ENCODE measurements at places on chromosomes 1 and 21.

DNA sequence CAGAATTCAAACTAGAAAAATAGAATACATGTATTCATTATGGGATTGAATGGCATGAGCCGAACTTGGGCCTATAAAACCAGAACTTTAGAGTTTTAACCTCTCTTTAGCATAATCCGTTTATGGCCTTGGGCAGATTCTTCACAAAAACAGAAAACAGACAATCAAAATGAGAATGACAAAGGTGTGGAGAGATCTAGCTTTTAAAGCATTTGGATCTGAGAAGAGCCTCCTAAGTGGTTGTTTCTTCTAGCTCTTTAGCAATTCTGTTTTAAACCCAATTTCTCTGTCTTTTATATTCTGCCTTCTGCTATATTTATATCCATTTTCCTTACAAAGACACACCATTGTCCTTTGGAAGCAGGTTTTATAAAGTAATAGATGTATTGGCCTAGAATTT lies 160.2 kb downstream of the RPS6KC1 start:
- DNase-seq = no peak

DNA sequence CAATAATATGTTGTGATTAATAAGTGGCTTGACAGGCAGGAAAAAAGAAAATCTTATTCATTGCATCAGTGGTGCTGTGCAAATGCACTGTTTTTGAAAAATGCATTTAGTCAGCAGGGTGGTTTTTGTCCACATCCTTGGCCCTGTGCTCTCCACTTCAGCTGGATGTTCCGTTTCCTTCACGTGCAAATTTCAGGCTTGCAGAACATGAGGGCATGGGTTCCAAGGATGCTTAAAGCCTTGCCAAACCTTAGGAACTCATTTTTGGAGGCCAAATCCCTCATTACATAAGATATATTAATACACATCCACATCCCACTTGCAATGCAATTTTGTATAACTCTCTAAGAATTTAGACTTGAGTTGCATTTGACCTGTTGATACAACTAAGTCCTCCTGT lies 410.1 kb downstream of the PRDM2 start:
- DNase-seq = no peak

DNA sequence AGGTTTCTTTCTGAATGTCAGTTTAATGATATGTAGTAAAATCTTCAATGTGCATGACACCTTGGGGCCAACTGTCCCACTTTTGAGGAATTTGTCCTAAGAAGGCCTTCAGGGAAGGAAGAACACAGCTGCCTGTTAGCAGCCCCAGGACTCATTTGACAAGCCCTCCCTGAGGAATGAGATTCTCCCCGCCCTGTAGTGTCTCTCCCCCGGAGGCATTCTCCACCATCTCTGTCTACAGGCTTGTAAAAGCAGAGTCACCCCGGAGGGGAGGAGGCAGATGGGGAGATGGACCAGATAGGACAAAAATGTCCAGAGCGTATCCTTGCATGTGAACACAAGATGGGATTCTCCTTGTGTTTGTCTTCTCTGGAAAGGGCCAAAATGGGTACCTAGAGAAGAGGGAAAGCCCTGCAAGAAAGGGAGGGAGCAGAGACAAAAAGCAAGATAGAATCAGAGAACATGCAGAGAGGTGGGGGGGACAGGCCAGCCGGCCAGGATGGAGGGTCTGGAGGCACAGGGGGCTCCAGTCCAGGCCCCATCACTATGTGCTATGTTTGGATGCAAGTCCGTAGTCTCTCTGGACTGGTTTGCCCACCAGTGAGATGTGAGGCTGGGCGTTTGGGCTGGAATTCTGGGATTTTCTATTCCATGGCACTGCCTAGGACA lies 12.0 kb upstream of the WNT3A start:
- no peak for DNase-seq

DNA sequence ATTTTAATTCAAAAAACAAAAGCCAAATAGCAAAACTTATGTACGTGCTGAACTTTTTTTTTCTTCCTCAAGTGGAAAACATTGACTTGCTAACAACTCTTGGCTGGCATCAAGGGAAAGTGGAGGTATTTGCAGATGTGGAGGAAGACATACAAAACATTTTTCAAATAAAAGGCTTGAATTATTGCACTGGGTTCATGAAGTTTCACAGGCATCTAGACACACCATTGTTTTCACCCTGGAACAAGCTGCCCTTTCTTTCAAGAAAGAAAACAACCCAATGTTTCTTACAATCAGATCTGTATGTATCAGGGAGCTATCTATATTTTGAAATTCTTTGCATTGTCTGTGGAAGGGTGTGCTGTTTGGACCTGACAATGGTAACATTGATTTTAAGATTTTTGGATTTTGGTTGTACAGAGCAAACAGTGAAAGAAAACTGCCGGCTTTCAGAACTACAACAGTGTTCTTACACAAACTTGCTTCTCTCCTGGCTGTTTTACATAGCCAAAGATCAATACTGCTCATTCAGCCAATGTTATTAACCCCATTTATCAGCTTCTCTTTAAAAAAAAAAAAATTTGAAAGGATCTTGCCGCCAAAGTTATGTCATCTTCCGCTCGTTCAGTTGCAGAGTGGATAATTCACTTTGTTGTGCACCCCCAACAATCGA lies 187.7 kb upstream of the FOXD3 start:
- DNase-seq = no peak

DNA sequence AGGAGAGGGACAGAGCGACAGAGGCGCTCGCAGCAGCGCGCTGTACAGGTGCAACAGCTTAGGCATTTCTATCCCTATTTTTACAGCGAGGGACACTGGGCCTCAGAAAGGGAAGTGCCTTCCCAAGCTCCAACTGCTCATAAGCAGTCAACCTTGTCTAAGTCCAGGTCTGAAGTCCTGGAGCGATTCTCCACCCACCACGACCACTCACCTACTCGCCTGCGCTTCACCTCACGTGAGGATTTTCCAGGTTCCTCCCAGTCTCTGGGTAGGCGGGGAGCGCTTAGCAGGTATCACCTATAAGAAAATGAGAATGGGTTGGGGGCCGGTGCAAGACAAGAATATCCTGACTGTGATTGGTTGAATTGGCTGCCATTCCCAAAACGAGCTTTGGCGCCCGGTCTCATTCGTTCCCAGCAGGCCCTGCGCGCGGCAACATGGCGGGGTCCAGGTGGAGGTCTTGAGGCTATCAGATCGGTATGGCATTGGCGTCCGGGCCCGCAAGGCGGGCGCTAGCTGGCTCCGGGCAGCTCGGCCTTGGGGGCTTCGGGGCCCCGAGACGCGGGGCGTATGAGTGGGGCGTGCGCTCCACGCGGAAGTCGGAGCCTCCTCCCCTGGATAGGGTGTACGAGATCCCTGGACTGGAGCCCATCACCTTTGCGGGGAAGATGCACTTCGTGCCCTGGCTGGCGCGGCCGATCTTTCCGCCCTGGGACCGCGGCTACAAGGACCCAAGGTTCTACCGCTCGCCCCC lies at the start of the genes CYB5RL and MRPL37:
CYB5RL (minus strand) TSS at position 266 of the 754 bp plus-strand sequence. CDS start 4,414 bp downstream, outside the sequence.
MRPL37 (plus strand) TSS at position 403 of the 754 bp plus-strand sequence; CDS start at position 480, 77 bp downstream.
- DNase-seq = peak; percentile 97

- DNase-seq = no peak
These were observed 1.8 kb downstream of the NCDN start for GRCh38 chr1:35559317-35559944.

- no peak for DNase-seq
These were observed 20.0 kb downstream of the CRYZ start for GRCh38 chr1:74712881-74713280.

DNA sequence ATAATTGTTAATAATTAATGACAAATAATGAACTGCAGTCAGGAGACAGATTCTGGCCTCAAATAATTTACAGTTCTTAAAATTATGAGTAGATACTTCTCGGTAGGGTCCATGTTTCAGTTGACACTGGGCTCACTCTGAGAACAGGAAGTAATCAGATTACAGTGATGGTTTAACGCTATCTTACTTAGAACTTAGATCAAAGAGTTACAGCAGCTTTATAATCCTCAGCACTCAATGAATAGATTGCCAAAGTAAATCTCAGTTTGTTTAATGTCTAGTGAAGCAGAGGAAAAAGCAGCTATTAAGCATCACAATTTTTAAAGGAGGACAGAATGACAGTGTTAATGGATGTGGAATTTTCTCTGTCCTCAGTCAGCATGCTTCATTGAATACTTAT lies 79.6 kb downstream of the PDE4B start:
- no peak for DNase-seq

- no peak for DNase-seq
These were observed 398 bp downstream of the PTPRU start for GRCh38 chr1:29236712-29237128.

DNA sequence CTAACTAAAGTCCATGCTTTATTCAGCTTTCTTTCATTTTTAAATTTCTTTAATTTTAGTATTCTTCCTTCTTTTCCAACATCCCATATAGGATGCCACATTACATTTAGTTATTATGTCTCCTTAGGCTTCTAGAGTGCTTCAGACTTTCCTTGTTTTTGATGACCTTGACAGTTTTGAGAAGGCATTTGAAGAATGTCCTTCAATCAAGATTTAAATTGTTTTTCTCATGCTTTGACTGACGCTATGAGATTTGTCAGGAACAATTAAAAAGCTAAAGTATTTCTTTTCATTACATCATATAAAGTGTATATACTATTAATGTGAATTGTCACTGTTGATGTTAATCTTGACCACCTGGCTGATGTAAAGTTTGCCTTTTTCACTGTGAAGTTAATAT lies 173.7 kb upstream of the LYPLAL1 start:
- DNase-seq = no peak

- DNase-seq = no peak
These were observed 2.7 kb downstream of the CSRP1 start for GRCh38 chr1:201504179-201504631.

- no peak for DNase-seq
These were observed 11.2 kb downstream of the SIM2 start for GRCh38 chr21:36709868-36710728.

GRCh38 chr1:69082312-69082711 lies 485.4 kb upstream of the LRRC7 start:
- DNase-seq = no peak

DNA sequence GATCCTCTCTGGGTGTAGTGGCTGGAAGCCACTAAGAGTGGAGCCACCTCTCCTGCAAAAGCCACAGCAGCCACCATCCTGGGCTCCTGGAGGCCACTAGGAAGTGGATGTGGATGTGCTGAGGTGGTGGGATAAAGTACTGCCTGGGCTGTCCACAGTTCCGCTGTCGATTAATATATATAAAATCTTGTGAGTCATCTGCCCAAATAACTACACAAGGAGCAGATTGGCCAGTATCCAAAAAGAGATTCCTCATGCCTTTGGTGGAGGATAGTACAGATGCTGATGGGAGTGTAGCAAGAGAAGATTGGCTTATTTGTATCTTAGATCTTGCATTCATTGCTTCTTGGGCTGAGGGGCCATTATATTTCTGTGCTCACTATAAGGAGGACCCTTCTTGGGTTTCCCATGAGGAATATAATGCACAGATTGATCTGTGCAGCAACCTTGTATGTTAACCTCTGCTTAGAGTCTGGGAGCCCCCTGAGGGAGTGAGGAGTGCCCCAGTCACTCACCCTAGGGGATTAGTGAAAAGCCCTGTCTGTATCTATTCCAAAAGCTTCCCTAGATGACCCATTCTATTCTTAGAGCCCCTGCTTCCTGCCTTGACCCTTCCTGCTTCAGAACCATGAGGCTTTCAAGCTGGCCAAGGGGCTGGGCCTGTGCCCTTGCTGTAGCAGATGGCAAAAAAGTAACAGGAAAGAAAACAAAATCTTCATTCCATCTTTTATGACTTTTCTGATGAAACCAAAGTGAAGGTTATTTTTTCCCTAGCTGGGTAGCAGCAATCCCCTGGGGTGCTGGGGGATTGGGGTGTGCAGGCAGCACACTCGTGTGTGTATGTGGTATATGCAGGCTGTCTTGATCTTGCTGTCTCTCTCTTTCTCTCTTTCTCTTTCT lies 31.7 kb downstream of the RCSD1 start:
- peak; percentile 57 for DNase-seq

DNA sequence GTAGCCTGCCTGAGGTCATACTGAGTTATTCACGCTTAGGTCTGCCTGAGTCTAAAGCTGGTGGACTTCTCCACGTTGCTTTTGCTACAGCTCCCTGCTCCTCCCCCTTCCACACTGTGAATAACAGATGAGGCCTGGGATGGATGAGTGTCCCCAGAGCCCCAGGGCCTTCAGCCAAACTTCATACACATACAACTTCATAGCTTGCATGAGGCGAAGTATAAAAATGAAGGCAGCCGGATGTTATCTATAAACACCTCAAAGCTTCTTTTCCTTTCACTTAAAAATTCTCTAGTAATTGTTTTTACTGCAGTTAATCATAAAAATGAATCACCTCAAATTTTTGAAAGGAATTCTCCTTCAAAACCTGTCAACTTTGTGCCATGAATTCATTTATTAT lies 70.2 kb downstream of the DAB1 start:
- DNase-seq = no peak

- DNase-seq = peak; percentile 87
These were observed 120.9 kb downstream of the SYT2 start for GRCh38 chr1:202589190-202589930.

DNA sequence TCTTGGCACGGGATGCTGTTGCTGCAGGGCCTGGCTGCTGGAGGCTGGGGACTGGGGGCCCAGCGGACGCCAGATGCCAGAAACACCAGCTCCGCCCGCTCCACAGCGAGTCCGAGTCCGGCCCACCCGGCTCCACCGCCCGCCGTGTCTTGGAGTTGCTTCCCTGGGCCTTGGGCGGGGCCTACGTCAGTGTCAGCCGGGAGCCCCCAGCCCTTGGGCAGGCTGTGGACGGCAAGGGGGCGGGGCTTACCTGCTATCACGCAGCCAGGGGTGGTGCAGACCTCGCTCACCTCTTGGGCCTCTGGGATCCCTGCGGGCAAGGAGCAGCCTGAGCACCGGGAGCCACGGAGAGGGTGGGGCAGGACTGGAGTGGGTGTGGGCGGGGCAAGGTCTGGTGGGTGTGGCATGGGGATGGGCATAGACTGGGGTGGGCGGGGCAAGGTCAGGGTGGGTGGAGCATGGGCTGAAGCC lies 21.8 kb downstream of the MMEL1 start:
- DNase-seq = peak; percentile 20

GRCh38 chr21:32349333-32349944 lies 43.4 kb downstream of the URB1 start:
- no peak for DNase-seq

DNA sequence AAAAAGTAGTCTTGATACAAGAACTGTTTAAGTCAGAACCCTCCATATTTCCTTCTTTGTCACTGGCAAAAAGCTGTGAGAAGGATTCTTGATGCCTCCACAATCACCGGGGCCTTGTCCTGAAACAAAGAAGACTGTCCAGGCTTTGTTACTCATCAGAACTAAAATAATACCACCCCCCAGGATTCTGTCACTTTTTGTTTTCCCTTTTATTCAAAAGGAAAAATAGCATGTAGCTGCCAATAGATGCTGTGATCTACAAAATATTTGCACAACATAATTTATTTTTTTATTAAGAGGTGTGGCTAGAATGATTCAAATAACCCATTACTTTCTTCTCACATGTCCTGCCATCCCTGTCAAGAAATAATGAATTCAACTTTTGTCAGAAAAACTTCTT lies 173.7 kb downstream of the LYPLAL1 start:
- no peak for DNase-seq
